ENCODE measurements at places on chromosomes 7 and 10.

GRCh38 chr7:85587785-85588184 lies 400.9 kb upstream of the SEMA3D start:
- DNase-seq, result no peak

DNA sequence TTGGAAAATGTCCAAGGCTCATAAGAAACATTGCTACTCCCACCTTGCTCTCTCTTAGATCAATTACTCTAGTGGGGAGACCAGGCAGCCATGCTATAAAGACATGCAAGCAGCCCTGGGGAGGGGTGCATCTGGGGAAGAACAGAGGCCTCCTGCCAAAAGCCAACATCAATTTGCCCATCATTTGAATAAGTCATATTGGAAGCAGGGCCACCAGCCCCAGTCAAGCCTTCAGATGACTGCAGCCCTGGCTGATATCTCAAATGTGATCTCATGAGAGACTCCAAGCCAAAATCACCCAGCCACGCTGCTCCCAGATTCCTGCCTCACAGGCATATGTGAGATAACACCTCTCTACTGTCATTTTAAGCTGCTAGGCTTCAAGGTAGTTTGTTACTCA lies 157.5 kb upstream of the PDE1C start:
- DNase-seq, result no peak

DNA sequence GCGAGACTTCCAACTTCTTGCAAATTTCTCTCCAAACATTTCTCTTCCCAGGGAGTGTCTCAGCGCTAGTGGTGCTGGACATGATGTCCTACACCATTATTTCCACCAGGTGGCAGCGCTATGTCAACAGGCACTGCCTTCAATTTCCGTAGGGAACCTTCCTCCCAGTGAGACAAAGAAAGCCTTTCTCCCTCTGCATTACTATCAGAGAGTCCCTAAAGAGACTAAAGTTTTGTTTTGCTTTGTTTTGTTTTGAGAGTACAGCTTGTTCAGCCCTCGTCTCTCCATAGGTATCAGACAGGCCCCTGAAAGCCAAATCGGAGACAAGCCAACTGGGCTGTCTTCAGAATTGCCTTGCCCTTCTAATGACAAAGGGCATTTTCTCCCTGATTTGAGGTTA lies 44.2 kb upstream of the GGCT start:
- DNase-seq, result peak; percentile 65

DNA sequence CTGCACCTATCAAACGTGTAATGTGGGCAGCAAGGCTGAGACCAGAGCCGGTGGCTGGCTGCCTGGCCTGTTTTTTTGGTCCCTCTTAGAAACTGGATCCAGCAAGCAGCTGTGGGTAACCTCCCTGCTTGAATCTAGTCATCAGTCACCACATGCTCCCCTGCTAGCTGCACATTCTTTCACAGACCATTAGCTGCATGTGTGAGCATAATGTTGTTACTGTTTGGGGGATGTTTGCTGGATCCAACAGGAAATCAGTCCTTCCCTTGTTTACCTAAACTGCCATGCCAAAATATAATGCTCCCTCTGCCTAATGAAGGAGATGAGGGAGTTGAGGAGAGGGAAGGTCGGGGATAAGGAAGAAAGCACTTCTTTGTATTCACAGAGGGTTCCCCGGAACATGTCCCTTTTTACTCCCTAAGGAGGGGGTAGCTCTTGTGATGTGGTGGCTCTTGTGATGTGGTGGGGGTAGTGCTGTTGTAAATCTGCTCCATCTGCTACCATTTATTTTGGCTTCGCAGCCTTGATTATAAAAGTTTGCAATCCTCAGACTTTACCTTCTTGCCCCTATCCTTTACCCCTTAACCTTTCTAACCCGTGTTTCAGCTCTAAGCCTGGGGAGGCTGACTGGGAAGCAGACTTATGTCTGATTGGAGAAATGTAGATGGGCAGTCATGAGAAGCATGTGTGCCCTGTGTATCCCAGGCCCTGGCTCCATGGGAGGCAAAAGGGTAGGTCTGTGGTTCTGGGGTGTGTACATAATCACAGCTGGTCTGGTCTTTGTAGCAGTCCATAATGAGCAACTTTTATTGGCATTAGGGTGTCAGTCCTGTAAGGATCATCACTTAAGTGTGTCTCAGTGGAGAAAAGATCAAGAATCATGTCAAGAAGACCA lies 20.8 kb downstream of the LOXL4 start:
- DNase-seq, result no peak

GRCh38 chr7:94697035-94697974 lies 41.4 kb upstream of the SGCE start:
- DNase-seq, result no peak

DNA sequence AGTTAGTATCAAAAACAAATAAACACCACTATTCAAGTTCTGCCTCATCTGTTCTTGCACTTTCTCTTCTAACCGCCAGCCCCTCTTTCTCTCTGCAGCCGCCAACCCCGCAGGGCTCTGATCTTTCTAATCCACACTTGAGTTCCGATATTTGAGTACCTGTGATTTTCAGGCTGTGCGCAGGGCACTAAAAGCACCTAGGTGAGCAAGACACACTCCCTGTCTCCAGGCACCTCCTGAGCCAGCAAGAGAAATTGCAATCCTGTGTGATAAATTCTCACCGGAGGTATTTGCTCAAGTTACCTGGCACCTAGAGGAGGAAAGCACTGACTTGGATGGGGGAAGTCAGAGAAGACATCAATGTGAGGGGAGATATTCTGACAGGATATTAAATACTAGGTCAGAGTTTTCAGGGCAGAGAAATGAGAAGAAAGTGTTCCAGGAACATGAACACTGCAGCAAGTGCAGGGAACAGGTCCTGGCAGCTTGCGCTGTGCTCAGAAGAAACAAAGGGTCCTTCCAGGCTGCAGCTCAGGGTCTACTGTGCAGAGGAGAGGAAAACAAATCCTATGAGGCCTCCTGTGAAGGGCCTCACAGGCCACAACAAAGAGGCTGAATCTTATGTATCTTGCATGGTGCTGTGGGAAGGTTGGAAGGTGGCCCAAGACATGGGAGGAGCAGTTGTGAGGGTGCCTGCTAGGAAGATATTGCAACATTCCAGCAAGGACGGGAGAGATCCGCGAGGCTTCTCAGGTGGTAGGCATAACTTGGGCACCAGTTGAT lies 568.7 kb upstream of the MGMT start:
- no peak for DNase-seq

GRCh38 chr10:105834261-105835059 lies 1193.4 kb downstream of the SORCS3 start:
- no peak for DNase-seq

DNA sequence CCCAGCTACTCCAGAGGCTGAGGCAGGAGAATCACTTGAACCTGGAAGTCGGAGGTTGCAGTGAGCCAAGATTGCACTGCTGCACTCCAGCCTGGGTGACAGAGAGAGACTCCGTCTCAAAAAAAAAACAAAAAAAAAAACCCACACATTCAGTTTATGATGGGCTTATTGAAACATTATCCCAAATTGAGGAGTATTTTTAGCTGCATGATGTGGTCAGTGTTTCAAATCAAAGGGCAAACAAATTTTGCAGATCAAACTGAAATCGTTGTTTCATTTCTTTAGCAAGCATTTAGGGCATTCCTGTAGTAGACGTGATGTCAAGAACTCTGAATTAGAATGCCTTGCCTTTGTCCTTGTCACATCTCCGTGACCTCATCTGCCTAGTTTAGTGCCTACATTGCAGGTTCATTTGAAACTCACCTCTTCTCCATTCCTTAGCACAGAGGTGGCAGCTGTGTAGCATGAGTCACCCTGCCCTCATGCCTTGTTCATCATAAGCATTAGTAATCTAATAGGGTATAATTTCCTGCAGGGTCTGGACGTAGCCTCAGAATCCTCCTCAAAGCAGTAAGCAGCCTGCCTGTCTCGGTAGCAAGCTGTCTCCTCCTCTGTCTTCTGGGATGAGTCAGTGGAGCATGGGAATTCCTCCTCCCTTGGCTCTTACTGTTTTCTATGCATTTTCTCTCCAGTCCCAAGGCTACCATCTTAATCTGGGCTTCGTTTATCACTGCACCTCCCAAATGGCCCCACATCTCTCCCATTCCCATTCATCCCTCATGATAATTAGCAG lies 73.8 kb downstream of the CUL1 start:
- DNase-seq, result no peak

GRCh38 chr7:108235451-108236061 lies 105.4 kb upstream of the LAMB4 start:
- DNase-seq, result no peak

DNA sequence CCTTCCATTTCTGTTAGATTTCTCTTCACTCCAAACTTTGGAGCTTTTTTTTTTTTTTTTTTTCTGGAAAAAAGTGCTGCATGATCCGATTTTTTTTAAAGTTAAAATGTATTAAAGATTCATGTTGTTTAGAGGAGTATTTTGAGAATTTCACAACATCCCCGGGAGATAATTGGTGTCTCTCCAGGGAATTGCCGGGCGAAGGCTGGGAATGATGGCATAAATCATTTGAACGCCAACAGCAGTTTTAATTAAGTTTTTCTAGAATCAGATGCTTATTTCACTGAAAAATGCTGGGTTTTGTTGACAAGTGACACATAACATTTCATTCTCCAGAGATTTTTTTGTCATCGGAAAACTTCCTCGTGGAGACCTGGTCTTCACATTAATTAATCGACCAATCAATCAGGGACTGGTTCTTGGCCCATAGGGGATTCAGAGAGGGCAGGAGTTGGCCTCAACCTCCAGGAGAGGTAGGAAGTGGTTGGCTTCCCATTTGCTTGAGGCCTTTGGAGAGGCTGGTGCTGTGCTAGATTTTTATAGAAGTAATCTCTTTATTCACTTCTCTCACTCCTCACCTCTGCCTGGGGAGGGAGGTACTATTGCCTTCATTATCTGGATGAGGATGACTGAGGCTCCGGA lies 439.4 kb downstream of the TYW1 start:
- no peak for DNase-seq

GRCh38 chr10:52551046-52551445 lies 221.5 kb downstream of the MBL2 start:
- no peak for DNase-seq

- no peak for DNase-seq
Measured at GRCh38 chr7:1961701-1962276, 271.0 kb downstream of the MAD1L1 start.

GRCh38 chr7:51860305-51860704 lies 543.7 kb upstream of the COBL start:
- DNase-seq, result no peak

GRCh38 chr7:37947138-37947940 lies 26.9 kb downstream of the EPDR1 start:
- DNase-seq, result no peak

GRCh38 chr10:124064676-124065075 lies 28.7 kb downstream of the CHST15 start:
- no peak for DNase-seq

GRCh38 chr7:2818121-2818520 lies 26.0 kb downstream of the GNA12 start:
- no peak for DNase-seq

DNA sequence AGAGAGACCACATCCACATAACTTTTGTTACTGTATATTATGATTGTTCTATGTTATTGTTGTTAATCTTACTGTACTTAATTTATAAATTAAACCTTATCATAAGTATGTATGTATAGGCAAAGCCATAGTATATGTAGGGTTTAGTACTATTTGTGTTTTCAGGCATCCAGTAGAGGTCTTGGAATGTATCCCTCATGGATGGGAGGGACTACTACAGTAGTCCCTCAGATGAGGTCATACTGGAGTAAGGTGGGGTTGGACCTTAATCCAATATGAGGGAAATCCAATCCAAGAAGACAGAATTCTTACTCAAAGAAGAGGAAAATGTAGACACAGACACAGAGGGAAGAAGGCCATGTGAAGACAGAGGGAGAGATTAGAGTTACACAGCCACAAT lies 34.1 kb upstream of the MALRD1 start:
- DNase-seq, result no peak

GRCh38 chr7:2668401-2668800 lies 19.6 kb upstream of the AMZ1 start:
- no peak for DNase-seq

GRCh38 chr7:148856891-148857290 lies 27.2 kb downstream of the EZH2 start:
- DNase-seq, result no peak

- DNase-seq, result no peak
Measured at GRCh38 chr10:99788598-99789256, 6.3 kb downstream of the ABCC2 start.

GRCh38 chr7:35384761-35385700 lies 131.1 kb upstream of the TBX20 start:
- DNase-seq, result no peak

GRCh38 chr10:15168291-15168785 lies at the start of gene NMT2:
TSS of gene NMT2 (minus strand) at chr10:15168693. CDS start at chr10:15168612, 81 bp downstream.
- peak; percentile 58 for DNase-seq

GRCh38 chr7:108132551-108133265 lies 2.5 kb upstream of the LAMB4 start:
- no peak for DNase-seq

DNA sequence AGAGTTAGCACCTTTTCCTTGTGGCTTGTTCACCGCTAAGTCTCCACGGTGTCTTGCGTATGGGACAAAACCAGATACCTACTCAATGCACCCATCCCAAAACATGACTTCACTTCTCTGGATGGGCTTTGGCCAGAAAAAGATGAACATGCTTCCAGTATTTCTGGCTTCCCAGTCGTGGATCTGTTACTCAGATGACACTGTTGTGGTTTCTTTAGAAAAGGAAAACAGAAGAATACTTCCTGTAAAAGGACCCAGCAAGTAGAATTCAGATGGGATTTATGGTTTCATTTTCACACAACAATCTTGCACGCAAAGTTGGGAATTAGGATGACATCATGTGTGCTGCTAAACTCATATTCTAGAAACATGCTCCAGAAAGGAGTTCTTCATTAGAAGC lies 216.7 kb downstream of the ADAM12 start:
- DNase-seq, result no peak

- peak; percentile 15 for DNase-seq
Measured at GRCh38 chr7:40717242-40717641, 582.4 kb downstream of the SUGCT start.

DNA sequence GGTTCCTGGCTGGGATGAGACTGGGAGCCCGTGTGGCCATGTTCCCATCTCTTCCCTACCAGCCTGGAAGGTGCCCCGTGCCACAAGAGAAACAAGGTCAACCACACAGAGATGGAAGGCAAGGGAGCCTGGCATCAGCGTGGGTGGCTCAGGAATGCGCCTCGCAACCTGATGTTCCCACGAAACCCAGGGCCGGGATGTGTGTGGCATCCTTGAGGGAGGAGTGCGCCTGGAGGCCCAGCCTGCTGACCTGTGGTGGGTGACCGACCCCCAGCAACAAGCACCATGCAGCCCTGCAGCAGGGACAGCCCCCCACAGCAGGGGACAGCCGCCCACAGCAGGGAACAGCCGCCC lies 267.2 kb downstream of the ELFN1 start:
- no peak for DNase-seq
